Brain microvascular endothelial cell (primary cell): ENCODE measurements at places on chromosomes 2 and 18.

- no peak for DNase-seq
These were observed 168.0 kb downstream of the CERS6 start for GRCh38 chr2:168624028-168624427.

DNA sequence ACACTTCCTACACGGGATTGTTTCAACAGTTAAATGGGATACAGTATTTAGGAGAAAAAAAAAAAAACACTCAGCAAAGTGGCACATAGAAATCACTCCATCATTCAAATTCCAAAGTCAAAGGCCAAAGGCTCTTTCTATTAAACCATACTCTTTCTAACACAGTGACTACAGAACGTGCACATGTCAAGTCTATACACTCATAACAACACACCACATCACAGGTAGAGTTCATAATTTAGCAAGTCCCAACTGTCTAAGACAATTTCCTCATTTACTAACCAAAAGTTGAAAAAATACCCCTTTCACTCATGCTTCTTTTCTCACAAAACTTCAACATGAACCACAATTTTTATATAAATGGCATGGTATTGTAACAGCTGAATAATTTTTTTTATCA lies 70.8 kb downstream of the MBOAT2 start:
- no peak for DNase-seq

GRCh38 chr2:43332653-43333052 lies 106.2 kb upstream of the ZFP36L2 start:
- no peak for DNase-seq

GRCh38 chr2:24461685-24462084 lies 29.4 kb upstream of the NCOA1 start:
- DNase-seq, result no peak

GRCh38 chr2:43038696-43039094 lies 187.7 kb downstream of the ZFP36L2 start:
- DNase-seq, result no peak

GRCh38 chr18:48868468-48869466 lies 82.0 kb downstream of the SMAD7 start:
- no peak for DNase-seq

- no peak for DNase-seq
These were observed 1.2 kb upstream of the INPP5D start for GRCh38 chr2:233058717-233059546.

GRCh38 chr18:35060122-35060815 lies 19.1 kb downstream of the MAPRE2 start:
- DNase-seq, result no peak

- peak; percentile 51 for DNase-seq
These were observed 56.0 kb downstream of the TEX44 start for GRCh38 chr2:231648579-231649174.

DNA sequence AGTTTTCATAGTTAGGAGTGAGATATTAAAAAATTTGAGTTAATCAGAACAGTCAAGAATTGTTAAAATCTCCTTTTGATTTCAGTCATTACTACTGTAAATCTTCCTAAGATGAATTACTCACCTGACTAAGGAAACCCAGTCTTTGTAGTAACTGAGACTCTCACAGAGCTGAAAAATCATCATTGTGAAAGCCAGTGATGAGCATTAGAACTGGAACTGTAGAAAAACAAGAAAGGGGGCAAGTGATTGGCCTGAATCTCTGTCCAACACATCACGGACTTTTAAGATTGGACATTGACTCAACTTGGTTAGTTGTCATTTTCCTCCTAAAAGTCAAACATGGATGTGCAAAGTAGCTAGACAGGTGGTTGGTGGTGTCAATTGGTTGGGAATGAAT lies 21.9 kb downstream of the SETBP1 start:
- DNase-seq, result no peak

GRCh38 chr2:233528182-233528581 lies 38.4 kb downstream of the USP40 start:
- no peak for DNase-seq

- peak; percentile 12 for DNase-seq
These were observed 88.9 kb downstream of the PXDN start for GRCh38 chr2:1655461-1655860.

GRCh38 chr2:74767618-74768017 lies 66.3 kb upstream of the HK2 start:
- DNase-seq, result no peak

- DNase-seq, result no peak
These were observed 28.6 kb upstream of the CUL3 start for GRCh38 chr2:224613543-224614286.

GRCh38 chr18:10085876-10086275 lies 172.1 kb downstream of the VAPA start:
- no peak for DNase-seq

- no peak for DNase-seq
These were observed 1574.2 kb upstream of the PIK3C3 start for GRCh38 chr18:40380686-40381439.

DNA sequence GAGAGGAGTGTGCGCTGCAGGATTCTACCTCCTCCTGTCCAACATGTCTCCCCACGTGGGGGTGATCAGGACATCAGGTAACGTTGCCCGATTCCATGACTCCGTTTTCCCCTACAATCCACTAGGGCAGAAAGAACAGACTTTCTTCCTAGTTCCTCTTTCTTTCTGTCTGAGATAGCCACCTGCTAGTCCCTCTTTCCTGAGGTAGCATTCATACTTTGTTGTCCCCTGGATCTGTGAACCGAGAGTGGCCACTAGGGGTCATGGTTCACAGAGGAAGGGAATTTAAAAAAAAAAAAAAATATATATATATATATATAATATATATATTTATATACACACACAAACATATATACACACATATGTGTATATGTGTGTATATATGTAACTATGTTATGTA lies 210.0 kb upstream of the ZNF521 start:
- DNase-seq, result peak; percentile 2

GRCh38 chr18:50633992-50634391 lies 74.1 kb downstream of the MAPK4 start:
- no peak for DNase-seq

DNA sequence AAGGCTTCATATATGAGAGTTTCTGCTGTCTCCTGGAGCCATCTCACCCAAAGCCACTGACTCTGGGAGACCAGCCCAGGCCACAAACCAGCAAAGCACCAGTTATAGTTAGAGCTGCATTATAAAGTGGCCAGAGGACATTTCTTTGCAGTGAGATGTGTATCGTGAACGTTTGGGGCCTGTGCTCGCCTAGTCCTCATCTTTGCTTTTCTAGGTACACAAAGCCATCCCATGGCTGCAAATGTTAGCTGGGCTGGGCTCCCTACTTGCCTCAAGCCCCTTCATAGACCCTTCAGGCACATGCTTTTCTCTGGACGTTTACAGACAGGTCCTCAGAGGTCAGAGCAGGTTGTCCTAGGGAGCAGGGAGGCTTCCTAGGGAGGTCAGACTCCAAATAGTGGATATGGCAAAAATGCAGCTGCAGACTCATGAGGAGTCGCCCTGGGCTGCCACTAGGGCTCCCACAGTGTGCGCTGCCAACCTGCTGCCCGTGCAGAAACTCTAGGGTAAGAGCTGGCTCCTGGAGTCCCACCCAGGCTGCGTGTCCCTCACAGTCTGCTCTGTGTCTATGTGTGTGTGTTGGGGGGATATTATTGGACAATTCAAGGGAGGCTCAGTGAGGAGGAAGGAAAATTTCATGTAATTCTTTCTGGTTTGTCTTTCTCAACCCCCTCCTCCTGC lies 141.0 kb downstream of the RPIA start:
- no peak for DNase-seq

- DNase-seq, result no peak
These were observed 63.9 kb upstream of the PAX8 start for GRCh38 chr2:113342650-113343049.

DNA sequence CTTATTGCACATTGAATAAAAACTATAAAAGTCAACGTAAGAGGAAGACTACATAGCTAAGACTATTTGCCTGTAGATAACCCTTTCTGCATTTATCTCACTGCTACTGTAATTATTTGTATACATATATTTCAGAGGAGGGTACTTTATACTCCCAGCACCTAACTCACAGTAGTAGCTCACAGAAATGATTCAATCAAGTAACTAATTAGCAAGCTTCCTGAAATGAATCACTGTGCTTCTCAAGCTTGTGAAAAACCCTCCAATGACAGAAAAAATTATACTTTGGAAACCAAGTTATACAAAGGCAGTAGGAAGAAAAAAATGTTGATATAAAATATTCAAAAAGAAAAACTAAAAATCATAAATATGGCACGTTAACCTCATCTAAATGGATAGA lies 124.9 kb downstream of the NBAS start:
- no peak for DNase-seq

DNA sequence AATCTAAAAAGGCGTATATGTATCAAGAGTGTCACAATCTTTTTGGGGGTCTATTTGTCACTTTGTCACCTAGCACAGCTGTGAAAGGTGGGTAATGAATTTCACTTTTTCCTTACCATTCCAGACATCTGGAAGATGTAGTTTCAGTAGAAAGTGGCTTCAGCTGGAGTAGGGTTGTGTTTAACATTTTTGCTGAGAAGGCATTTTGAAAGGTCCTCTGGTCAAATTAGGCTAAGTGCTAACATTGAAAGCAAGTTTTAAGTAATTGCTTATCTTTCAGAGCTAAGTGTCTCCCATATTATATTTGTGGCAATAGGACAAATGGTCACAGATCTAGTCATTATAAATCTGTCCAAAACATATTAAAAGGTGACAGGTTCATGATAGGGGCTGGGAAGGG lies 542.1 kb upstream of the SPHKAP start:
- DNase-seq, result no peak

- peak; percentile 86 for DNase-seq
These were observed 10.5 kb upstream of the DSG2 start for GRCh38 chr18:31487246-31488015.

DNA sequence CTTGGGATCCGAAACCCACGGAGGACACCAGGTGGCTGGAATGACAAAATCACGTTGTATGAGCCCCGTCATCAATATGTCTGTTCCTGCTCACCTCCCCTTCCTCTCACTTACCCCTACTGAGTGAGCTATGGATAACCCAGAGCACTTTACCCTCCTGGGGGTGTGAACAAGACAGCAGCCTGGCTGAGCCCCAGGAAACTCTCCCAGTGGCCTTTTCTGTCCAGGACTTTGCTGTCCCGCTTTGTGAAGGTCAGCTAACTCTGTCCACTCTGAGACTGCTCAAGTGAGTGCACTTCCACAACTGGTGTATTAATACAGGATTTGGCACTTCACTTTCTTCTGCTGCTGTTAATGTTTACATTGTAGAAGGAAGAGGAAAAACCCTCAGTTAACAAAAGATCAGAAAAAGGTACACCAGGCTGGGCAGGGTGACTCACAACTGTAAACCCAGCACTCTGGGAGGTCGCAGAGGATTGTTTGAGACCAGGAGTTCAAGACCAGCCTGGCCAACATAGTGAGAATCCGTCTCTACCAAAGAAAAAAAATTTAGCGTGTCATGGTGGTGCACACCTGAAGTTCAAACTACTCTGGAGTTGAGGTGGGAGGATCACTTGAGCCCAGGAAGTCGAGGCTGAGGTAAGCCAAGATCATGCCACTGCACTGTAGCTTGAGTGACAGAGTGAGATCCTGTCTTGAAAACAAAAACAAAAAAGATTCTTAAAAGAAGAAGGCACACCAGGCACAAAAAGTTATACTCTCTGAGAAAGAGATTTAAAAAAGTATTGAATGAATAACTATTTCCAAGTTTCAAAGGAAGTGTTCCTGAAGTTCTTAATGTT lies 90.3 kb downstream of the CLHC1 start:
- DNase-seq, result no peak

DNA sequence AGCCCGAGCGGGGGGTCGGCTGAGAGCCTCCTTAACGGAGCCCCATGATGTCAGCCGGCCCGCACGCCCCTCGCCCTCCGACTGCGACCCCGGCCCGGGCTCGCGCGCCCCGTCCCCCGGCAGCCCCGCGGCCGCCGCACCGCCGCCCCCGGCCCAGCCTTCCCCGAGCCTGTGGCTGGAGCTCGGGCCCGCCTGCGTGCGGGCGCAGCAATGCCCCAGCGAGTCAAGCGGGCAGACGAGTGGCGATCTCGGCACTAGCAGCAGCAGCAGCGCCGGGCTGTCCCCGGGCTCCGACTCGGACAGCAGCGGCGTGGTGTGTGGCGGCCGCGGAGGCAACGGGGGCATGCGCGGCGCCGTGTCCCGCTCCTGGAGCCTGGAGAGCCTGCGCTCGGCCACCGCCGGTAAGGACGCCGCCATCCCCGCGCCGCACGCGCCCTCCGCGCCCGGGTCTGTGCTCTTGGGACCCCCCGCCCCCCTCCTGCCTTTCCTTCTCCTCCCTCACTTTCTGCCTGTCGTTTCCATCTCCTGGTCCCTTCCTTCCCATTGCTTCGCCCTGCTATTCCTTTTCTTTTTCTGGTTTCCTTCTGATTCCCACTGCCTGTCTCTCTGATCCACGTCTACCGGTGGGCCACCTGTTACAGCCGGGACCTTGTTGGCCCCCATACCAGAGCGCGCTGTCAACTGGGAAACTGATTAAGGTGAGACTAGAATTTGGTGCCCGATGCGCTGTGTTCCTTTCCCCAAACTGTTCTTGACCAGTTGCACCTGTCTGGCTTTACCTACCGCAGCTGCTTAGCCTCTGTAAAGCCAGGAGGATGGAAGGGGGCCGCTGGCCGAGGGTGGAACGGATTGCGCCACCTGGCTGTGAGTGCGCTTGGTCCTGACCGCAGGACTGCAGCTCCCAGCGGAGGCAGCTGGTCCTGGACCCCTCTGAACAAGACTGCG lies 127.4 kb downstream of the ARHGEF4 start:
- no peak for DNase-seq

DNA sequence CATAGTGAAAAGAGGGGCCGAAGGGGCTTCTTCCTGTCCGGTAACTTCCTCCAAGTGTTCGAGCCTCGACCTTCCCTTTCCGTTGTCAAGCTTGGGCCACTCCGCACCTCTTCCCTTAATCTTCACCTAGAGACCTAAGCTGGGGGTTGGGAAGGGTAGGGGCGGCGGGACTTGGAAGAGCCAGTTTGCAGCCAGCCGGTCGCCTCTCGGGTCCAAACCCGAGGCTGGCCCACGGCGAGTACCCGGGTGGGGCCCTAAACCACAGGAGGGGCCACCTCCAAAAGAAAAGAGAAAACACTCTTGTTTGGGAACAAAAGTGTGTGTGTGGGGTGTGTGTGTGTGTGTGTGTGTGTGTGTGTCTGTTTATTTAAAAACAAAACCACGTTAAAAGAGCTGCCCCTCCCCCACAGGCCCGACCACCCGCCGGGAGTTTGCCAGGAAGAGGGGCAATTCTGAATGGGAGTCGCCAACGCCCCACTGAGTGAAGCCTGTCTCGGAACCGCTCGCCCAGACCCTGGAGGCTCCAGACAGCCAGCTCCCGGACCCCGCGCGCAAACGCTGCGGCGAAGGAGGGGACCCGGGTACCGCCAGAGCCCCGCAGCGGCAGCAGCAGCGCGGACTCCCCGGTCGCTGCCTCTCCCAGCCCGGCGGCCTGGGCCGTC lies 488 bp upstream of the RHOB start:
- peak; percentile 24 for DNase-seq

- no peak for DNase-seq
These were observed 217.6 kb upstream of the FIGN start for GRCh38 chr2:163953390-163953907.

GRCh38 chr2:241666627-241667400 lies 19.8 kb downstream of the DTYMK start:
- peak; percentile 65 for DNase-seq

- DNase-seq, result peak; percentile 30
These were observed 746.3 kb upstream of the CHAC2 start for GRCh38 chr2:53021292-53021691.
